ENCODE measurements at places on chromosomes 3 and 15.

DNA sequence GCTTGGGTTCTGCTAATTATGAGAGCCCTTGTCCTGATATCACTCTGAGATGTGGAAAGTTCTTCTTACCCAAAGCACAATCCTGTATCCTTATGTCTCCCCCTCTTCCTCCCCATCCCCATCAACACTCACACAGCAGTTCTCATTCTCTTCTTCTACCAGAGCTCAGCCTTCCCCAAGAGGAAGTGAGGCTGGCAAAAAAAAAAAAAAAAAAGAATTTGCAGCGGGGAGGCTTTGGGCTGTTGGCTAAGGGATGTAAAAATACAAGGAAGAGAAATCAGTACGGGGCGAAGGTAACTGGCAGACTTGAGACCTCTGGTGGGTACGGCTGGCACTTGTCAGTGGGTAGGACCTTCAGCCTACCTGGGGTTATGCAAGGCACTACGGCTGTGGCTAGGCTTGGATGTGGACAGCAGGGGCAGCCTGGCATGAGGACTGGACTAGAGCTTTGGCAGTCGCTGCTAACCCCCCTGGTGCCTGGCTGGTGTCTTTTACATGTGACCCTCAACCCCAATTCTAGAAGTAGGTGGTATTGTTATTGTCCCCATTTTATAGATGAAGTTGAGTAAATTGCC, 5.4 kb downstream of the VIPR1 start:
- no peak for DNase-seq

GRCh38 chr3:140270329-140270728, 335.3 kb downstream of the CLSTN2 start:
- no peak for DNase-seq

GRCh38 chr15:100693451-100693850, 91.1 kb downstream of the ASB7 start:
- DNase-seq, result no peak

GRCh38 chr3:6803619-6804018, 57.3 kb upstream of the GRM7 start:
- no peak for DNase-seq

- no peak for DNase-seq
Observed at GRCh38 chr3:191461113-191461595, at the start of gene PYDC2. Gene PYDC2, plus strand, starts transcription at chr3:191461163. Its CDS starts 0 bp downstream, at chr3:191461163.

DNA sequence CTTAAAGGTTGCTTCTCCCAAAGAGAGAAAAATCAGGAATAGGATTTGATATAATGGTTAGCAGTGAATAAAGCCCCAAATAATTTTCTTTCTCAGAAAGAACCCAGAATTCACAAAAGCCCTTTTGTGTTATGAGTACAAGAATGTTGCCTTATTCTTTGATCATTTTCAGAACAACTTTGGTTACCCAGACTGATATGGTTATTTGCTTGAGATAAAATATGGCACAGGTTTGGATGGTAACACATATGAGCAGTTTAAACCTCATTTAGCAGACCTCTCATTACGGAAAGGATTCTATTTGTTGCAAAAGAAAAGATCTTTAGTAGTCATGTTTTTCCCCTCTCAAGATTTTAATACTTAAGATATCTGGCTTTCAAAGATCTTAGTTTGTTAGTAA, 104.8 kb upstream of the MEX3B start:
- DNase-seq, result no peak

DNA sequence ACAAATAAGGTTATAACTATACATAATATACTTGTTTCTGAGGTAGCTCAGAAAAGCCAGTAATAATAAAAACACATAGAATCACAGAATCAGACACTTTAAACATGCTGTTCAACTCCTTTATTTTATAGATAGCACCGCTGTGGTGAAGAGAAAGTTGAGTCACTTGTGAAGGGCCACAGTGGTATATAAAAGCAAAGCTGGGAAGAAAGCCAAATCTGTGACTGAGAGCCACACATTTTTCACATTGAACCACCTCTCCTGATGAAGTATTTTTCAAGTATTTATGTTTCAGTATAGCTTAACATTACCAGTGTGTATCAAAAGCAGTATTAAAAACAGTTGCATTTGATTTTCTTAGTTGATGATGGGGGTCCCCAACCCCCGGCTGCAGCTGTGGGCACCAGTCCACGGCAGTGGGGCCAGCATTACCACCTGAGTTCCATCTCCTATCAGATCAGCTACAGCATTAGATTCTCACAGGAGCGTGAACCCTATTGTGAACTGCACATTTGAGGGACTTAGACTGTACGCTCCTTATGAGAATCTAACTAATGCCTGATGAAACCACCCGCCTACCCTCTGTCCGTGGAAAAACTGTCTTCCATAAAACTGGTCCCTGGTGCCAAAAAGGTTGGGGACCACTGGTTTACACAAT, 46.2 kb downstream of the TBL1XR1 start:
- DNase-seq, result no peak

DNA sequence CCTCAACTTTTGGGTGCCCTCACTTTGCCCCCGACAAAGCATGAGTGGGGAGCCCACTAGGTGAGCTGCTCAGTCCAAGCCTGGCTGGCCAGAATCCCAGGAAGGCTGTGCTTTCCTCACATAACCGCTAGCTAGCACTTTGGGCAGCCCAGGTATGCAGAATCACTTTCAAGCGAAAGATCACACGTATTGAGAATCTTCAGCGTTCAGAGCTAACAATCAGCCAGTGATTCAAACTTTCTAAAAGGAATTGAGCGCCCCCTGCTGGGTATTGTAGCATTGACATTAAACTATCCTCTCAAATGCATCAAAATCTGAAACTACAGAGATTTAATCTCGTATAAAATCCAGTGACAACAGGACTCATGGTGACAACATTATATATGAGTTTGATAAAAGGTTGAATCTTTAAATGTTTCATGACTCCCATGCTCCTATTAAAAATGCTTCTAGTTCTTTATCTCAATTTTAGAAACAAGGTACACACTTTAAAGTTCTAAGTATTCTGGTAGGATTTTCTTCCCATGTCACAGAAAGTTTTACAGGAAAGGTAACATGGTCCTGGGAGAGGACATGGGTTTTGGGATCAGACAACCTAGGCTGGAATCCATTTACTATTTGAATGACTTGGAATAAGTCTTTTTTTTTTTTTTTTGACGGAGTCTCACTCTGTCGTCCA, 11.8 kb downstream of the ANAPC13 start:
- DNase-seq, result peak; percentile 46

DNA sequence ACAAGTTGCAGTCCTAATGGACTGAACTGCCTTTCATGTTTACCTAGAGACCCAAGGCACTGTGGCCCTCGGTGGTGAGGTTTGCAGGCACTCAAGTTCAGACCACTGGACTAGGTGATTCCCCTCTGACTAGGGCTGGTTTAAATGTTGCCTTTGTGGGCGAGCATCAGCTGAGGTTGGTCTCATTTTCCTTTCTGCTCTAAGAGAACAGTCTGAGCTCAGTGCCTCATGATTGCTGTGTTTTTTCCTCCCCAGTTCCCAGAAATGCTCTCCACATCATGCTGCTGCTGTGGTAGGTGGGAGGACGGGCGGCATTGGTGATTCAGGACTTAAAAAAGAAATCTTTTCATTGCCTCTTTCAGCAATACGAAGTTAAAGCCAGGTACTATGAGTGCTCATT, 237.2 kb downstream of the MBNL1 start:
- no peak for DNase-seq

DNA sequence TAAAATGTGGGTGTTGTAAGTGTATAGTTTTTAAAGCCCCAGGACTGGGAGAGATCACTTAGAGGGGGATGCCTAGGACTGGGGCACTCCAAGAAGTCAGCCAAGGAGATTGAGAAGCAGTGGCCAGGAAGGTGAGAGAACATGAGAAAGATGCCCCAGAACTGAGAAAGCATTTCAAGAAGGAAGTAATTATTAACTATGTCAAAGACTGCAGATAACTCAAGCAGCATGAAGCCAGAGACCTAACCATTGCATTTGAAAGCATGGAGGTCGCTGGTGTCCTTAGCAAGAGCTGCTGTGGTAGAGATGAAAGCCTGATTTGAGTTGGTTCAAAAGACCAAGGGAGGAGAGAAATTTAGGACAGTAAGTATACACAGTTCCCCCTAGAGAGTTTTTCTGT, 30.6 kb upstream of the SLC2A2 start:
- DNase-seq, result no peak

DNA sequence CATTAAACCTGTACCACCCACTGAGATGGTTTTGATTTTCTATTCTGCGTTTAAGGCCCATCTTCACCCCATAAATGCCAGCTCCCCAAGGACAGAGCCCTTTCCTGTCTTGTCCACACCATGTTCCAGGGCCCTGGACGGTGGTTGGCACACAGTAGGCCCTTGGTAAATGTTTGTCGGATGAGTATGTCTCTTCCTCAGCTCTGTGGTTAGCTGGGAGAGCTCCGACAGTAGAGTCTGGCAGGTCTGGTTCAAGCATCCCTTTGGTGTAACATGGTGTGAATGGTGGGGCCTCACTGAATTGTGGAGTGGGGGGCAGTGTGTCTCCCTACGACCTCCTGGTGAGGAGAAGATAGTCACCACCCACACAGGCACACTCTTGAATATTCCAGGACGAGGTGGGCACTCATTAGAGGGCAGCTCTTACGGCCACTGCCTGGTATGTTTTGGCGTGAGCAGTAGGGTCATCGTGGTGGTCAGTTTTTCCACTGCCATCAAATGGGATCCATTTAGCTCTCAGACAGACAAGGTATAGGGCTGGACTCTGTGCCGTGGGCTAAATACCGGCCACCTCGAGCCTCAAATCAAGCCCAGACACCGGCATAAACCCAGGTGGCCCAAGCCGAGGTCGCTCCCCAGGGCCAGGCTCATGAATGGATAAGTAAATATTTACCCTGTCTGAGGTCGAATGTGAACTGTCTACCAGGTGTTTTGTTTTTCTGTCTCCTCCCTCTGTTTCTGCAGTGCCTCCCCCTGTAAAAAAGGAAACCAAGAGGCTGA, 61.3 kb downstream of the SMAD3 start:
- no peak for DNase-seq

GRCh38 chr3:40951636-40952035, 247.7 kb upstream of the CTNNB1 start:
- no peak for DNase-seq

GRCh38 chr3:37544105-37544504, 317.6 kb upstream of the CTDSPL start:
- DNase-seq, result no peak

GRCh38 chr15:40821195-40821594, 7.3 kb downstream of the PPP1R14D start:
- no peak for DNase-seq

GRCh38 chr3:20984594-20985205, 766.3 kb downstream of the ZNF385D start:
- DNase-seq, result no peak

DNA sequence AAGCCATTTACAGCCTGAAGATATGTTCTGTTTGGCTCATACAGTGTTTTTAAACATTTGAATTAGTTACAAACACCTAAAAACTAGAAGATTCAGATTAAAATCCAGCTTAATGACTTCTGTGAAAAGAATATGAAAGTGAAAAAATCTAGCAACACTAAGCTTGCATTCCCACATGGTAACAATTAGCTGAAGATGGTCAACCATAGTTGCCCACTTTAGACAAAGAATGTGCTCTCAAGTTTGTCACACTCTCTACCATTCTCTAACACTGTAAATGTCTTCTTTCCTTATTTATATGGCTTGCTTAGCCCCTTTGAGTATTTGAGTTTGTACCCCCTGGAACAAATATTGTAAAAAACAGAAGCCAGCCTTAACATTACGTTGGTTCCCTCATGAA, 32.7 kb downstream of the HDGFL3 start:
- DNase-seq, result no peak

GRCh38 chr3:136699271-136699828, 52.8 kb downstream of the STAG1 start:
- DNase-seq, result no peak

- no peak for DNase-seq
Observed at GRCh38 chr3:100992231-100993012, 799 bp downstream of the ABI3BP start.

DNA sequence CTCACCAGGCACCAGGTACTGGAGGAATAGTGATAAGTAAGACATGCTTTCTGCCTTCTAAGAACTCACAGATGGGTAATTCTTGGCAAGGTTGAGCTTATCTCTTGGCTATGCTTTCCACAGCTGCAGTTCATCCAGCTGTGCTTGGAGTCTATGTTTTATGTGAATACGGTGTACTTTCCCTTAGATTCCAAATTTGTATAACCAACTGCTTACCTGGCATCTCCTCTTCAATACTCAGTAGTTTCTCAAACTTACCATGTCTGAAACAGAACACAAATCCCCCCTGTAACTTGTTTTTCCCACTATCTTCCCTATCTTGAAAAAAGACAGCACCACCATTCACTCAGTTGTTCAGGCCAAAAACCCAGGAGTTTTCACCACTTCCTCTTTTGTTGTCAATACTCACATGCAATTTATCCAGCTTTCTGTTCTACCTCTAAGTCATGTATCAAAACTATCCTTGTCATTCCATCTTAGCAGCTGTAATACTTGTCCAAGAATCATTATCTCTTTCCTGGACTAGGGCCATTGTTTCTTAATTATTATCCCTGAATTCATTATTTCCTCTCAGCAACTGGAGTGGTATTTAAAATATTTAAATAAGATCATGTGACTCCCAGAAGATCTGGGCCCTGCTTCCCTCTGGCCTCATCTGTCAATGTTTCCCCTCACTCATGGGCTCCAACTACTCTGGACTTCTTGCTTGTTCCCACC, 32.6 kb downstream of the COL6A5 start:
- no peak for DNase-seq

GRCh38 chr3:172530101-172530561, 6.9 kb upstream of the TNFSF10 start:
- DNase-seq, result no peak

DNA sequence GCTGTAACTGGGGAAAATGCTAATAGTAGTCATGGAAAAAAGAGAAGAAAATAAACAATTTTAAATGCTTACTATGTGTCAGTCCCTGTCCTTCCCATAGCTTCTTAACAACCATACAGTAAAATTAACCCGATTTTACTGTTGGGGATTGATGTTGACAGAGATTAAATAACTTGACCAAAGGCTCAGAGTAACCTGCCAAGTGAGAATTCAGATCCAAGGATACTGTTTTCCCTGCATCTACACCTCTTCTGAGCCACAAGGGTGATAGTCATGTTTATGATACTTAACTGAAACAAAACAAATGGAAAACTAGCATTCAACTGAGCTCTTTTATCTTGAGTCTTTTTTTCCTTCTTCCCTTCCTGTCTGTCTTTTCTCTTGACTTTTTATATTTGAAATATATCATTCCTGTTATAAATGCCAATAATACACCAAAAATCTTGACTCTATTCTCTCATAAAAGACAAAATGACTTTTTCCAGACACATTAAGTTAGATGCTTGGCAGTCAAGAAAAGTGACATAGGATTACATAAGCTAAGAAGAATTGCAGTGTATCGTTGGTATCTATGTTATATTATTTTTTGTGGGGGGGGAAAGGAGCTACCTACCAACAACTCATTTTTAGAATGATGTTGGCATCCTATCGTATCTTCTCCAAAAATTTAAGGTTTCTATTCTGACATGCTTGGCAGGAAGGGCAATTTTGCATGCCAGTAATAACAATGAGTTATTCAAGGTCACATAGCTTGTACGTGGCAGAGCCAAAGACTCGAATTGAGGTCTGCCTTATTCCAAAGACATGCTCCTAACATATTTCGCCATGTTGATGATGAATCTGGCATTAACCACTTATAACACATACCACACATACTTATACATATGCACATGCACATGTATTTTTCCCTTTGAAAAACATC, 306.6 kb upstream of the KCNH8 start:
- DNase-seq, result no peak

- DNase-seq, result no peak
Observed at GRCh38 chr3:8400911-8401310, 100.7 kb upstream of the LMCD1 start.

GRCh38 chr15:88505721-88506120, 38.2 kb downstream of the MRPS11 start:
- no peak for DNase-seq

All from T-helper 2 cell (primary cell).